ENCODE measurements at places on chromosomes 1 and 21.

GRCh38 chr1:156936721-156937220 lies 16.3 kb downstream of the LRRC71 start:
- no peak for DNase-seq

GRCh38 chr1:65866439-65866838 lies 73.7 kb downstream of the PDE4B start:
- peak; percentile 75 for DNase-seq

DNA sequence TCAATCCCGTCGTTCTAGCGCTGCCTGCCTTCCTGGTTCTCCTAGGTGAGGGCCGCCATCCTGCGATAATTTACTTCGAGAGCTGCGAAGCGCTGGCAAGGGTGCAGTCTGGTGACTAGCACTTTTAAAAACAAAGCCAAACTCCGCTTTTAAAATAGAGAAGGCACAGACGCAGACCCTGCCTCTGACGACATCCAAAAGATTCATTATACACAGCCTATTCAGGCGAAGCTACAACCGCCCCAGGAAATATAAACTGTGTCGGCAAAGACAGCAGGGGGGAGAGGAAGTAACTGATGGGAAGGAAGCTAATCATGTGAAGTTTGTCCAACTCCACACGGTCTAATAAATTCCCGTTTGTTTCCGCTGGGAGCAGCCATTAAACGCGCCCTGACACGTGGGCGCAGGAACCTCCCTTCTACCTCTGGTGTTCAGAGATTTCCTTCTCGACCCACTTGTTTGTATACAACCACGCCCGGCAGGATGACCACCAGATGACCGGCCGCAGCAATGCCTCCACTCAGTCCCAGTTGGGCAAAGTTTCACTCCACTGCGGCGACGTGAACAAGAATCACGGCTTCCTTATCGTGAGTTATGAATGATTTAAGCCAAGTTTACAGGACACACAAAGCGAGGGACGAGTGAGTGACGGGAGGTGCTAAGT lies 1.3 kb downstream of the GNG12 start:
- no peak for DNase-seq

DNA sequence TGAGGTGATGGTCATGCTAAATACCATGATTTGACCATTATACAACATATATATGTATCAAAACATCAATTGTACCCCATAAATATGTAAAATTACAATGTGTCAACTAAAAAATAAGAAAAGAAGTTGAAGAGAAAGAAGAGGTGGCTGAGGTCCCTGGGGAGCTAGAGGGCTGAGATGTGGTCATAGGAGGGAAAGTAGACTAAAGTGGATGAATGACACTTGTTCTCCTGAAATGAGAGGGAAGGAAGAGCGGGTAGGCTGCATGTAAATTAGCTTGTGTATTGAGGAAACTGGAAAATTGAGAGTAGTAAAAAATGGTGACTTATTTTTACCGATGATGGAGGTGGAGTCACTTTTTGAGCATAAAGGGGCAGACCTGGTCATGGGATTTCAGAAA lies 117.0 kb downstream of the ST6GALNAC3 start:
- DNase-seq = no peak

GRCh38 chr1:53276902-53277281 lies 38.6 kb upstream of the MAGOH start:
- DNase-seq = no peak

- DNase-seq = no peak
Measured at GRCh38 chr1:45644661-45645060, 20.8 kb upstream of the CCDC17 start.

- DNase-seq = peak; percentile 73
Measured at GRCh38 chr1:24501371-24502064, 1.1 kb upstream of the RCAN3 start.

DNA sequence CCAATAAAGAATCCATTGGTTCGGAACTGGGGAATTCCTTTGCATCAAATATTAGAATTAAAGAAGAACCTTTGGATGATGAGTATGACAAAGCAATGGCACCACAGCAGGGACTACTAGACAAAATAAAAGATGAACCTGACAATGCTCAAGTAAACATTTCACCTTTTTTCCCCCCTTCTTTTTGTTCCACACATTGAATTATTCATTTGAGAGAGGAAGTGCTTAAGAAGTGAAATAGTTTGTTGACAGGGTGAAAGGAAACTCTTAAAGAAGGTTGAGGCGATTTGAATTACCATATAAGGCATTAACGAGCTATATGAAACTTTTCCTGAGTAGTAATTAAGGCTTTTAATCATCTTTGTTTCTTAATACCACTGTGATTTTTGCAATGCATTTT lies 93.1 kb downstream of the ZMYM4 start:
- no peak for DNase-seq

DNA sequence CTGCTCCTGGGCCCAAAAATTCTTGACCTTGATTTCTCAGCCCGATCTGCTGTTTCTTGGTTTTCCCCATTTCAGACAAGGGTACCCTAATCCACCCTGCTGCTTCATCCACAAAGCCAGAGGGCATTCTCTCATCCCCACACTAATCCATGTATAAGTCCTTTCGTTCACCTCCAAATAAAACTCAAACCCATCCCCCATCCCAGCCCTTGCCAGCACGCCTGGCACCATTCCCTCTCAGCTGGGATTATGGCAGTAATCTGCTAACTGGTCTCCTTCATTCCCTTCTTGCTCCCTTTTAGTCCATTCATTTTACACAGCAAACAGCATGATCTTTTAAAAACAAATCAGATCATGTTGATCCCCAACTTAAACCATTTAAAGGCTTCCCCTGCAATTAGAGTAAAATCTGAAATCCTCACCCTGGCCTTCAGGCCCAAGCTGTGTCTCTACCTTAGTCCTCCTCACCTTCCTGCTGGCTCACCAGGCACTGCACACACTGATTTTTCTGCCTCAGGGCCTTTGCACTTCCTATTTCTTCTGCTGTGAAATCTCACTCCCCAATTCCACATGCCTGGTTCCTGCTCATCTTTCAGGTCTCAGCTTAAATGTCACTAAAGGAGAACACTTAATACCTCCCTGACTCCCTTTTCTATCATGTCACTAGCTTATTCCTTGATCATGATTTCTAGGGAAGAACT lies 12.2 kb upstream of the TRNP1 start:
- DNase-seq = no peak

DNA sequence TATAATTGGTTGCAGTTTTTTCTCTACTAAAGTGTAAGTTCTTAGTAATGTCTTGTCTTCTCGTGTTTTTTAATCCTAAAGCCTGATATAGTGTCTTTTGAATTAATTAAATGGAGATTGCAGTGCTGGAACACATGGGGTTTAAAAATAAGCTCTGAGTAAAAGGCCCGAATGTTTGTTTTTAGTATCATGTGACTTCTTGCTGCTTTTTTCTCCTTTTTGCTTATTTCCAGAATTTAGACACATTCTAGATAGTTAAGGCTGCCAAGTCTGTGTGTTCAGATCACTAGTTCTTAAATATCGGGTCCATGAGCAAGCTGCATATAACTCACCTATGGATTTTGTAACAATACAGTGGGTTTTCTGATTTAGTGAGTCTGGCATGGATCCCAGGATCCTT lies 27.5 kb downstream of the KCTD3 start:
- DNase-seq = no peak

- DNase-seq = no peak
Measured at GRCh38 chr21:42641311-42642218, 11.9 kb upstream of the PDE9A start.

GRCh38 chr21:20329636-20330035 lies 668.6 kb upstream of the NCAM2 start:
- no peak for DNase-seq

DNA sequence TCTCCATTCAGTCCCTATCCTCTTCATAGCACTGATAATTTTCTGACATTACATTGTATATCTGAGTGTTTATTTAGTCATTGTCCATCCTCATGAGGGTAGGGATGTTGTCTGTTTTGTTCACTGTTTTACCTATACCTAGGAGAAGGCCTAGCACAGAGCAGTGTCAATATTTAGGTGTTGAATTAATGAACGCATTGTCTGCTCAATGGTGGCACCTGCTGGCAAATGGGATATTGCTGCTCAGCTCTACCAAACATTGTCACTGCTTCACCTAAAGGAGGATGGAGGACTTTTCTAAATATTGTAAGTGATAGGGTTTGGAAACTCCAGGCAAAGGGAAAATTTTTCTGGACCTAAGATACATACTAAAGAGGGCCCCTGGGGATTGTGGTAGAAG lies 243.9 kb downstream of the RRAGC start:
- DNase-seq = no peak

DNA sequence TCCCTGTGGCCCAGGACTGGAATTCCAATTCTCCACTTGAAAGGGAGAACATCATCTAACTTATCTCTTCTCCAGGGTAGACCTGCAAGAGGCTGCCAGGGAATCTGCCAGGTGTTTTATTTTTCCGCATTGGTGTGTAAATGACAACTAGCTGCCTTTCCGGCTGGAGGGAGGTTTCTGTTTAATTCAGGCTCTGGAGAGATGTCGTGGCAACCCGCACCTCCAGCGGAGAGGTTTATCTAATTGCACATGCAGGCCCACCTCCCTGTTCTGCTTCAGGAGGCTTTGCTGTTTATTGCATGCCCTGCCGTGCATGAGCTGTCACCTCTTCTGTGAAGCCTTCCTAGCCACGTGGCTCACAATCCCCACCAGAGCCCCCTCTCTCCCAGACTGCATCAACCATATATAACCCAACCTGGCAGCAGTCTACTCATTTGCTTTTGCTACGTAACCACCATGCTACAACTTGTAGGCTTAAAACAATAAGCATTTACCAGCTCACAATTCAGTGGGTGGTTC lies 151.6 kb downstream of the C1orf94 start:
- DNase-seq = no peak

- DNase-seq = no peak
Measured at GRCh38 chr1:218376722-218377121, 31.6 kb downstream of the TGFB2 start.

DNA sequence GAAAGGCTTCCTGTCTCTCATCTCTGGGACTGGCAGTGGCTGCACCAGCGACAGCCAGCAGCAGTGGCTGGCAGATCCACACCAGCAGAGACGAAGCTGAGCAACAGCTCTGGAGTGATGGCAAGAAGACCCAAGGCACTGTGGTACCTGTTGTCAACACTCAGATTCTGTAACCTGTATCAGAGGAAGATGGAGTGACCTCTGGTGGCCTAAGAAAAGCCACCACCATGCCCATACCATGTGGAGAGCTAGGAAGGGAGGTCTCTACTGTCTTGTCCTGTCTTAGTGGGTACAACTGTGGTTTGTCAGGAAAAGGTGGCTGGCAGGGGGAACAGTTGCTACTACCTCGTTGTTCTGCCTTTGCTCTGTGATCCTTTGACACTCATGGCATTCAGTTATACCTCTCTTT lies 22.5 kb upstream of the RHBDL2 start:
- peak; percentile 34 for DNase-seq

- DNase-seq = peak; percentile 62
Measured at GRCh38 chr1:26289158-26290059, 9.5 kb downstream of the SH3BGRL3 start.

- peak; percentile 2 for DNase-seq
Measured at GRCh38 chr1:99264201-99265021, at the start of gene PLPPR4. Gene PLPPR4 (plus strand): TSS chr1:99264492. CDS start chr1:99264594, 102 bp downstream.

- no peak for DNase-seq
Measured at GRCh38 chr21:34973685-34974084, 75.4 kb downstream of the RUNX1 start.

GRCh38 chr1:21837476-21837875 lies 25.4 kb downstream of the LDLRAD2 start:
- no peak for DNase-seq

Measured in activated CD4-positive, alpha-beta T cell treated with anti-CD3 and anti-CD28 coated beads, Interleukin-10, Interleukin-2, amounts not matched to agents 100 ng/mL and 50 ng/mL, durations not matched to agents 16 hours and 8 hours (primary cell).